Stomach (tissue), 19 donors: ENCODE measurements at places on chromosomes 12 and 14.

GRCh38 chr14:32601906-32602305 is 272.8 kb downstream of the AKAP6 start:
- DNase-seq = no peak

DNA sequence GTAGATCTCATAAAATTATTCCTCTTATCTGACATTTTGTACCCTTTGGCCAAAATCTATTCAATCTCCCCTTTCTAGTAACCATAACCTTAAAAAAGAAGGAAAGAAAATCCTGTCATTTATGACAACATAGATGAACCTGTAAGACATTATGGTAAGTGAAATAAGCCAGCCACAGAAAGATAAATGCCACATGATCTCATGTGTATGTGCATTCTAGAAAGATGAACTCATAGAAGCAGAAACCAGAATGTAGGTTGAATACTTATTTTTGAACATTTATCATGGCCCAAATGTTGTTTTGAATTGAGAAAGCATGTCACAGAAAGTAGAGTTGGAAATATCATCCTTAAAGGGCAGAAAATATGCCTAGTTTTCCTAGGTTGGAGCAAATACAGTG is 1053.6 kb downstream of the SLC6A15 start:
- no peak for DNase-seq

GRCh38 chr14:58216544-58216943 is 16.6 kb downstream of the ACTR10 start:
- DNase-seq = no peak

DNA sequence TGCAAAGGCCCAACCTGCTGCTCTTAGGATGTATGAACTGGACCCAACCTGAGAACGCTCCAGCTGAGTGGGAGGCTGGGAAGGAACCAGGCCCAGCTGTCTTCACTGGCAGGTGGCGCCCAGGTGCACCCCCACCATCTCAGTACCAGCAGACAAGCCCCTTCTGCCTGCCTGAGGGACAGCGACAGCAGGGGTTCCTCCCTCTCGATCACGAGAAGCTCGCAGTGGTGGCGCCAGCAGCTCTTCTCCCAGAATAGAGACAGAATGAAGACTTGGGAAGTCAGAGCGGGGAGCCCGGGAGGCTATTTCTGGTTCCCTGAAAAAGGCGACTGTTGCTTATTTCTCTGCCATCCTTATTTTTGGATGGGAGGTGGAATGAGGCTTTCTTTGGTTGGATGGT is 46.5 kb downstream of the CHGA start:
- DNase-seq = no peak

- no peak for DNase-seq
Measured at GRCh38 chr14:54475911-54476310, 12.9 kb downstream of the GMFB start.

DNA sequence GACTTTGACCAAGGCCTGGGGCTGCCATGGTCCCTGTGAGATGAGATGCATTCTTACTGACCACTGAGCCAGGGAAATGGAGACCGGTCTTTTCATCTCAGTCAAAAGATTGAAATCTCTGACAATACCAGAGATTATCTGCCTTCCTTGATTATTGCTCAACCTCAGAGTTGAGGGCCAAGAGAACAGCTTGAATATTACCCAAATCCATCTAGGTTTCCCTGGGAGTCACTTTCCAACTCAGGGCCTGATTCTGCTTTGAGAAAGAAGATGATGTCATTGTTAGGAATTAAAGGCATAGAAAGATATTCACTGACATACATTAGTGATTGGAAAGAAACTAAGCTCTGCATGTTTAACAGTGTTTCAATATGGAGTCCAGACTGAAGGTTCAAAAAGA is 515.9 kb upstream of the TBX3 start:
- DNase-seq = no peak

DNA sequence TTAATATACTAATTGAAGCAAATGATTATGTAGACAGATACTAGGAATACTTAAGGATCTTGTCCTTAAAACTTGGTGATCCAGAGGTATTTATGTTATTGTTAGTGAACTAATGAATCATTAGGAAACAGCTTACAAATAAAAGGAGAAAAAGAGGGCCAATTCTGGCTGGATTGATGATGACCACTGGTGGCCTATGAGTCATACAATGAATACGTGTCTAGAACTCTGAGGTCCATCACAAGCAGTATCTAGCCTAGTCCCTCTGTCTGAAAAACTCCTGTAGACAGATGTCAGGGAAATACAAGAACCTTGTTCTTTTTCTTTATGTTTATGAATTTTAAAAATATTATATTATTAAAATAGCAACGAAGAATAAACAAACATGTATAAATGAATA is 51.7 kb upstream of the RTL1 start:
- DNase-seq = no peak

DNA sequence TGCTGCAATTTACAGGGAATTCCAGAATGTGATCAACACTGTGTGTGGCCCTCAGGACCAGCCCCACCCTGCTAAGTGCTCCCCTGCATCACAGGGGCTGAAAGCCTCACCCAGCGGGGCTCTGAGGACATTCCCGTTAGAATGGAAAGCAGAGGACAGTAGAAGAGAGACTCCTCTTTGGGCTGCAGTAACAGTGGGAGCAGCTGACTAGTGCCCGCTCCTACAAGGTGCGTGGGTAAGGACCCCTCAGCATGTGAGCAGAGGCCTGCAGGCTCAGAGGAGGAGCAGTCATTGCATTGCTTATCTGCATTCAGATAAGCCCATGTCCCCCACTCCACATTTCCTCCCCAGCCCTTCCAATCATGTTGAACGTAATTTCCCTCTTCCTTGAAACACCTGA is 120.1 kb downstream of the ITPR2 start:
- no peak for DNase-seq

DNA sequence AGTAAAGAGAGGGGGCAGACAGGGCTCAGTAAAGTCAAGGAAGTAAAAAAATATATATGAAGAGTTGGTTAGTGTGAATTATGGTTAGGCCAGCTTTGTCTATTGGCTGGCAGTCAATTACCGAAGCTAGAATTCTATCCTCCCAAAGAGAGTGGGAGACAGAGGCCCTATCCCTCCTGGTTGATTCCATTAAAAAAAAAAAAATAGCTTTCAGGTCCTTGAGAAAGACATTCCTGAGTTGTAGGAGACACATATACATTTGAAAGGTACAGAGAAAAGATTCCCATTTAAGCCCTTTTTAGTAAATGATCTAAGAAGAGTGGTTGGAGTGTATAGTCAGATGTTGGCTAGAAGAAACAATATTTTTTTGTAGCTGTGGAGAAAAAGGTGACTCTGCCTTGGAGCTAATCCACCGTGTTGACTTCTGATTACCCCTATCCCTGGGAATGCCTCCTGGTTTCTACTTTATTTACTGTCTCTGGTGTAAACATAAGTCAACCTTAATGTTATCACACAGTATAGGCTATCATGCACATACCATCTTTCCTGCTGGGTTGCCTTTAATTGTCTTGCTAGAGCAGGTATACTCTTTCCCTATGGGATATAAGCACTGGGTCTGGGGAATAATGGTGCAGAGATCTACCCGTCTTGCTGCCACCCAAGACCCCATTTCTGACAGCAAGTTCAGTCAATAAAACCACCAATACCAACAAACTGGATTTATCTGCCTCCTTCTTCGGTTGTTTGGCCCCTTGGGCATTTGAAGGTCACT is 859.9 kb upstream of the ATXN7L3B start:
- DNase-seq = no peak

GRCh38 chr14:88563845-88564244 is 1.0 kb downstream of the ZC3H14 start:
- DNase-seq = no peak

DNA sequence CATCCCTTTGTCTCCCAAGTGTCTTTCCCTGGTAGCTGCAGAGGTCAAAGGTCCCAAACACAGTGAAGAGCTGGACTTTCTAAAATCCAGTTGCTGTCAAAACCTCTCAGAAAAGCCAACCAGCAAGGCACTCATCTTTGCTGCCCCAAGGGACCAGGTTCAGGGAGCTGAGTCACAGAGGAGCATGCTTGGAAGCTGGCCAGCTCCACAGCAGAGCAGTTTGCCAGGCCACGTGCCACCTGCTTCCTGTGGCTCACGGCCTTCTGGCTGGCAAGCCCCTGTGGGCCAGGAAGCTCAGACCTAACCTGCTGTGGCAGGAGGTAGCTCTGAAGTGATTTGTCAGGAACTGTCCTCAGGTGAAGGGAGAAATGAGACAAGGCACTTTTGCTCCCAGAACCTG is 3.6 kb downstream of the ISCU start:
- peak; percentile 86 for DNase-seq

- peak; percentile 17 for DNase-seq
Measured at GRCh38 chr12:3551976-3552725, 61.1 kb downstream of the PRMT8 start.

GRCh38 chr14:32233260-32233659 is 30.2 kb upstream of the RNU6-8 start:
- no peak for DNase-seq

DNA sequence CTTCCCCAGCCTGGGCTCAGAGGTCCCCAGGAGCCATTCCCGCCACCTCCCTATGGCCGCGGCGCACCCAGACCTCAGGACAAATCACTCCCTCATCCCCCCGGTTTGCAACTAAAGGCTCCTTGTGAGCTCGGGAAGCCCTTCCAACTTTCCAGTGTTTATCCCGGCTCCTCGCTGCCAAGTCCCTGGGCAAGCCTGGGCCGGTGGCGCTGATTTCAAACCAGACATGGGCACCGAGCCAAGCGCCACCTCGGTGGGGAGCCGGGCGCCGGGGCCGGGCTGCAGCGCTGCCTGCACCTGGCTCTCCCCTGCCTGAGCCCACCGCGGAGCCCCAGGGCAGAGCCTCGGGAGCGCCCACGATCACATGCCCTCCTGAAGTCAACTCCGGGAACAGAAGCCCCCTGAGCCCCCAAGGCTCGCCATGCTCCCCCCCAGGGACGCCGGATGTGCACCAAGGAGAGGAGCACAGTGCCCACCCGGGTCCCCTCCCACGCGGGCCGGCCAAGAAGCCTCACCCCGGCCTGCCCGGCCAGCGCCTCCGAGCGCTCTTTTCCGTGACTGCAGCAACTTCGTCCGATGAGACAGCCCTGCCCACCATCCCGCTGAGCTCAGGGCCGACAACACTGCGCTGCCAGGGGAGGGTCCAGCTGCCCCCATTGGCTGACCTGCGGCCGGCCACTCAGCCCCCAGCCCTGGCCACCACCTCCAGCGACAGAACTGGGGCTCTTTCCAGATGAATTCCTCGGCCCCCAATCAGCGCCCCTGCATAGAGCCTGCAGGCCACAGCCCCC is 50.0 kb downstream of the NCOR2 start:
- DNase-seq = peak; percentile 92

- DNase-seq = no peak
Measured at GRCh38 chr14:55699131-55700057, 119.4 kb downstream of the KTN1 start.

GRCh38 chr14:39492267-39492666 is 60.0 kb upstream of the FBXO33 start:
- no peak for DNase-seq

DNA sequence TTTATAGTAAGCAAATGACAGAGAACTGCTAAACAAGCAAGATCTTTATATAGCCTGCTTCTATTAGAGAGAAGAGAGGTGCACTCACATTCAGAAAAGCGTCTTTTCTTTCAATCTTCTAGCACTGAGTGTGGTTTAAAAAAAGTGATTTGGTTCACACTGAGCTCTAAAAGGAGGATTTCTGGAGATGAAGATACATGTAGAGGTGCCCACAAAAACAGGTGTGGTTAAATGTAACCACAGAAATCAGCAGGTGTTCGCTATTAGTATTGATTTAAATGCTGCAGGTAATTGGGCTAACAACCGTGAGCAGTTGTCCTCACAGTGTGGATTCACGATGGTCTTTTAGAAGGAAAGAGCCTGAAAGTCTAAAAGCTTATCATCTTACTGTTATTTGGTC is 10.7 kb downstream of the PKP2 start:
- no peak for DNase-seq
